ENCODE measurements at places on chromosomes 3 and 15.

- no peak for DNase-seq
Measured at GRCh38 chr3:162764808-162765071, 1268.1 kb downstream of the OTOL1 start.

- DNase-seq: peak; percentile 8
Measured at GRCh38 chr3:97138914-97139541, 324.6 kb downstream of the EPHA6 start.

DNA sequence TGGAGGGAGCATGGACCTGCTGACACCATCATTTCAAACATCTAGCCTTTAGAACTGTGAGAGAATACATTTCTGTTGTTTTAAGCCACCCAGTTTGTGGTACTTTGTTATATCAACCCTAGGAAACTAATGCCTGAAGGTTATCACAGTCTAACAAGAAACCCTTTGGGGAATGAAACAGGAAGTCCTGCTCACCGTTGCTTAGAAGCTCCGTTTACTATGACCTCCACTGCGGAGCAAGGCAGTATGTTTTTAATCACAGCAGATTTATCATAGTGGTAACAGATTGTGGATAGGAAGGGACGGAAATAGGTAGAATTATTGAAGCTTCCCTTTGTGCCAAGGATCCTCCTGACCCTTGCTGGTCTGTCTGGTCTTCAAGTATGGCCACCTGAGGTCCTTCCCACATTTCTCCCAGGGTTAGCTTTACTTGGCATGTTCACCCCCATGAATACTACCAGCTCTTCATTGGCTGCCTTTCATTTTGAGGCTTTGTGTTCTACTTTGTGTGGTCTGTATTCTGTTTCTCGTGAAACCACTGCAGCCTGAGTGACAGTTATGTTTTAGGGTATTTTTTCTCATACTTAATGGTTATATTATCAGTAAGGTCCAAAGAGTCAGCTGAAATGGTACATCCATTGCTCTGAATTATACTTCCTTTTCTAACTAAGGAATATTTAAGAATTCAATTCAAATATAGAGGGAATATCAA is 201.6 kb downstream of the CHST2 start:
- DNase-seq: no peak

DNA sequence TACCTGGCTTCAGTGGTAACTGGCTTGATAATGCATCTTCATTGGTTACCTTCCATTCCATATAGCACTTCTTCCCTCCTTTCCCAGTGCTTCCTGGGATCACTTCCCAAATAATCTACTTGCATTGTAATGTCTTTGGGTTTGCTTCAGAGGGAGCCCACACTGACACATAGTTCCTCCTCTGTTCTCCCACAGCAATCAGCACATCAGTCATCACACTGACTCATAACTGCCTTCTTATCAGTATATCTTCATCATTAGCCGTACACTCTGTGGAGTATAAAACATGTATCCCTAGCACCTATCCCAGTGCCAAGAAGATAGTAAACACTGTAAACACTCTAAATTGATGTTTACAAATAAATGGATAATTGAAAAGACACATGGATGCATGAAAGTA is 91.4 kb upstream of the SCN10A start:
- DNase-seq: no peak

GRCh38 chr3:28087591-28087990 is 153.8 kb upstream of the CMC1 start:
- no peak for DNase-seq

Data from CMK (cell line).